Femur (tissue), 1 donor: ENCODE measurements at places on chromosomes 4 and X.

DNA sequence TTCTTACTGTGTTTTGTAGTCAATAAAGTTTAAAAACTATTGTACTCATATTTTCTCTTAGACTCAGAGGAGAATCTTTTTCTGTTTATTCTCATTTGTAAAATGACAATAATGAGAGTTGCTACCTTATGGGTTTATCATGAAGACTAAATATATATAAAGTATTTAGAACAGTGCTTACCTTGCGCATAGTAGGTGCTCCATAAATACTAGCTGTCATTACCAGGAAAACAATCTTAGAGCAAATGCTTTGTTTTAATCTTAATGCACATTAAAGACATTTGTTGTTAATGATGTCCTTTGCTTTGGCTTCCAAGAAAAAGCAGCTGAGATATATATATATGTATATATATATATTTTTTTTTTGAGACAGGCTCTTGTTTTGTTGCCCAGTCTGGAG lies 44.9 kb downstream of the FIP1L1 start:
- no peak for DNase-seq

GRCh38 chr4:101853028-101853427 lies 62.5 kb downstream of the BANK1 start:
- no peak for DNase-seq

DNA sequence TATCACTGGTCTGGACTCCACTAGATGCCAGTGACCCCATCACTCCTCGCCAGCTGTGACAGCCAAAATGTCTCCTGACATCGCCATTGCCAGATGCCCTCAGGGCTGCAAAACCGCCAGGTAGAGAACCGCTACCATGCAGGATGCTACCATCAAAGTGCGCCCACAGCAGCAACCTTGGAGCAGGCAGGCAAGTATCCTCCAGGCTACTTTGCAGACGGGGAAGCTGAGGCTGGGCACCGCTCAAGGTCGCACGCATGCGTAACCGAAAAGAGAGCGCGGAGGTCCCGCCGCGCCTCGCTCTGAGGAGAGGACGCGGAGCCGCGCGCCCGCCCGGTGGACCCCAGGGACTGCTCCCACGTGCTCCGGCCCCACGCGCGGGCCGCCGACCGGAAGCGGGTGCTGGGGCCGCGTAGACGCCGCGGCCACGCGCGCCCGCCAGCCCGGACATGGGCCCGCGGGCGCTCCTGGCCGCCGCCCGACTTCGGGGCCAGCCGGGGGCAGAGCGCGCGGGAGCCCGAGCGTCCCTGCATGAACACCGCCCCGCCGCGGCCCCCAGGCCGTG lies at the start of gene STS:
TSS of gene STS (plus strand) at position 300 of the 565 bp plus-strand sequence. CDS start 105,488 bp downstream, outside the sequence.
- DNase-seq, result peak; percentile 61

- no peak for DNase-seq
Observed at GRCh38 chr4:188942606-188943005, 803.4 kb downstream of the TRIML1 start.

DNA sequence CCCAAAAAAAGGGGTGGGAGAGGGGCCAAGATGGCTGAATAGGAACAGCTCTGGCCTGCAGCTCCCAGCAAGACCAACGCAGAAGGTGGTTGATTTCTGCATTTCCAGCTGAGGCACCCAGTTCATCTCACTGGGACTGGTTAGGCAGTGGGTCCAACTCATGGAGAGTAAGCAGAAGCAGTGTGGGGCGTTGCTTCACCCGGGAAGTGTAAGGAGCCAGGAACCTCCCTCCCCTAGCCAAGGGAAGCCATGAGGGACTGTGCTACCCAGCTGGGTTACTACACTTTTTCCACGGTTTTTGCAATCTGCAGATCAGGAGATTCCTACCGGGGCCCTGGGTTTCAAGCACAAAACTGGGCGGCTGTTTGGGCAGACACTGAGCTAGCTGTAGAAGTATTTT lies 13.9 kb upstream of the OCIAD1 start:
- DNase-seq, result no peak

DNA sequence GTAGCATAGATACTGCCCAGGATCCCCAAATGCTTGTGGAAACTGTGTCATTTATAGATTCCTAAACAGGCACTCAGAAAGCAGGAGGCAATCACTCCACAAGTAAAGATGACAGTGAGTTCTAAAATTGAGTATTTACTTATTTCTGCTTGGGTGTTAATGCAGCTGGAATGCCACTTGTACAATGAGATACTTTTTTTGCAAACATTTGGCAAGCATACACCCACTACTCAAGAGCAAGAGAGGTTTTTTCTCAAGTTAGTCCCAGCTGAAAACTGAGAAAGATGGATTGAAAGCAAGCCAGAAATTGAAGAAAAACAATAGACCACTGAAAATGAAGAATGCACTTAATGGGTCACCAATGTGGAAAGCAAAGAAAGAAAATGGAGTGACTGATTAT lies 22.5 kb downstream of the GABRA3 start:
- DNase-seq, result no peak

- DNase-seq, result no peak
Observed at GRCh38 chr4:113674251-113674650, 87.3 kb downstream of the CAMK2D start.

GRCh38 chr4:92035666-92036065 lies 268.1 kb upstream of the GRID2 start:
- DNase-seq, result no peak

DNA sequence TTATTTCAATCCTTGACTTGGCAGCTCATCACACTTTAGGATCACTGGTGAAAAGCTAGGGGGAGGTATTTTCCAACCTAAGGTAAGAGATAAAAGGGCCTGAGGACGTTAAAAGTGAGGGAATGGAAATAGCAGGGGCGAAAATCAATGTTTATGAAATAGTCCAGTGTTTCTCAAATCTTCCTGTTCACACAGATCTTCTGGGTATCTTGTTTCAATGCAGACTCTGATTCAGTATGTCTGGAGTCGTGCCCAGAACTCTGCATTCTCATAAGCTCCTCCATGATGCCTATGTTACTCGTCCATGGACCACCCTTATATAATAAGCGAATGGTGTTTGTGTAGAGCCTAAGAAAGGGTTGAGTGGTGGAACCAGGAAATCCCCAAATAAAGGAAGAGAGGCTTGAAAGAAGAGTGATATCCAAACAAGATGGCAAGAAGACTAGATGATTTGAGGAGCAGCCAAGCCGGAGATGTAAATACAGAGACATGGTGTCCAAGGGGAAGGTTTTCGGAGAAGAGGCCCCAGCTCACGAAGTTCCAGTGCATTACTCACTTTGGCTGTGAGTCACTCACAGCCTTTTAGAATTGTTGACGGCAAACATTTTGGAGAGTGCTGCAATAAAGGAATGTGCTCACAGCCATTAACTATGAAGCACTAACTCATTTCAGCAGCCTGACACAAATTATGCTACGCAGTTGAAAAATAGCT lies 215.6 kb upstream of the PPARGC1A start:
- peak; percentile 75 for DNase-seq

GRCh38 chr4:20017777-20018115 lies 234.0 kb upstream of the SLIT2 start:
- no peak for DNase-seq

GRCh38 chr4:175457956-175458355 lies 354.1 kb downstream of the GPM6A start:
- no peak for DNase-seq

DNA sequence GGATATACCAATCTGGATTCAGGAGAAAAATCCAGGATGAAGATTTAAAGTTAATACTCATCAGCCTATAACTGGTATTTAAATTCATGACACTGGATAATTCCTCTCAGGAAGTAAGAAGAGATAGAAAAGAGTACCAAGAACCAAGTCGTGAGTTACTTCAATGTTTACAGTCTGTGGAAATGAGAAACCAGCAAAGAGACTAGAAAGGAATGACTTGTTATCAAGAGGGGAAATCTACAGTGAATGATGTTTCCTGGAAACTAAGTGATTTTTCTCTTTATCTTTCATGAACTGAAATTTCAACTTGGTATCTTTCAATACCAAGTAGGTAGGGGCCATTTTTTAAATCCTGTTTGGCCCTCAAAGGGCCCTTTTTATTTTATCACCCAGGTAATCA lies 217.9 kb upstream of the AFF2 start:
- DNase-seq, result no peak

GRCh38 chr4:176439611-176440010 lies 119.8 kb downstream of the SPCS3 start:
- no peak for DNase-seq

DNA sequence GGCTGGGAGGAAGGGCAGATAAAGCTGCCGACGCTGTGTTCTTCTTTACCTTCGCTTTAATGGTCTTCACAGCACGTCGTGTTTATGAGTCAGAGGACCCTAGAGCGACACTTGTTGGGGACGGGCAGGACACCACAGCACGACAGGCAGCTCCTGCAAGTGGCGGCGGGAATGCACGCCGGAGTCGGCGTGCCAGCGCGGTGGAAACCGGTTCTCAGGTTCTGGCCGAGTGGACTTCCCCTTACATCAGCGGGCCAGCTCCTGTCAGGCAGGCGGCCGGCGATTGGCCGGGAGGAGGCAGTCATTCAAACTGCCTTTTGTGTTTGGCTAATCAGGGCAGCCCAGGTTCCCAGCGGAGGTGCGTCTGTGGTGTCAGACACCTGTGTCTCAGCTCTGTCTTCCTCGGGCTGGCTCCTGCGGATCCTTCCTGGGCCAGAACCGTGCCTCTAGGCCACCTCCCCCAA lies 150.9 kb downstream of the SHROOM3 start:
- peak; percentile 77 for DNase-seq

GRCh38 chrX:103877571-103877970 lies 45.5 kb upstream of the RAB9B start:
- no peak for DNase-seq

GRCh38 chr4:52265781-52266525 lies 214.8 kb downstream of the SPATA18 start:
- no peak for DNase-seq
